Cardiac septum (tissue), 1 donor: ENCODE measurements at places on chromosomes 5 and 9. TPM values are rescaled to one million over a fixed set of nuclear protein-coding genes. Genes with fewer than 3 reads are reported as not detected.

GRCh38 chr5:41527201-41527779 lies 16.9 kb upstream of the PLCXD3 start:
- peak; percentile 80 for DNase-seq

- peak; percentile 89 for DNase-seq
These were observed 75.8 kb upstream of the IER5L start for GRCh38 chr9:129253803-129254381.

DNA sequence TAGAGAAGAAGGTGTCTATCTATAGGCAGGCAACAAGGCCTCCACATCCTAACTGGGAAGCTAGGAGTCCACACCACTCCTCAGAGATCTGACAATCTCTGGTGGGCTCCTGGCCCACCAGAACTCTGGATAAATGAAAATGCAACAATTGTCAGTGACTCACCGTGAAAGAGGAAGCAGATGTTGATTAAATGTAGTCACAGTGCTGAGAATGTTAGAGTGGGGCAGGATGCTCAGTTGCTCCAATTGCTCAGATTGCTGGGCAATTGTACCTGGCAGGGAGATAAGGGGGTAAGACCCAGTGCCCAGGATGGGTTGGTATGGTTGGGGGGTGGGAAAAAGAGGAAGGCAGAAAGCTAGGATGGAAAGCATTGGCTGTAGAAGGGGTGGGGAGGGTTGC lies 4.3 kb downstream of the CCL19 start:
- peak; percentile 10 for DNase-seq

DNA sequence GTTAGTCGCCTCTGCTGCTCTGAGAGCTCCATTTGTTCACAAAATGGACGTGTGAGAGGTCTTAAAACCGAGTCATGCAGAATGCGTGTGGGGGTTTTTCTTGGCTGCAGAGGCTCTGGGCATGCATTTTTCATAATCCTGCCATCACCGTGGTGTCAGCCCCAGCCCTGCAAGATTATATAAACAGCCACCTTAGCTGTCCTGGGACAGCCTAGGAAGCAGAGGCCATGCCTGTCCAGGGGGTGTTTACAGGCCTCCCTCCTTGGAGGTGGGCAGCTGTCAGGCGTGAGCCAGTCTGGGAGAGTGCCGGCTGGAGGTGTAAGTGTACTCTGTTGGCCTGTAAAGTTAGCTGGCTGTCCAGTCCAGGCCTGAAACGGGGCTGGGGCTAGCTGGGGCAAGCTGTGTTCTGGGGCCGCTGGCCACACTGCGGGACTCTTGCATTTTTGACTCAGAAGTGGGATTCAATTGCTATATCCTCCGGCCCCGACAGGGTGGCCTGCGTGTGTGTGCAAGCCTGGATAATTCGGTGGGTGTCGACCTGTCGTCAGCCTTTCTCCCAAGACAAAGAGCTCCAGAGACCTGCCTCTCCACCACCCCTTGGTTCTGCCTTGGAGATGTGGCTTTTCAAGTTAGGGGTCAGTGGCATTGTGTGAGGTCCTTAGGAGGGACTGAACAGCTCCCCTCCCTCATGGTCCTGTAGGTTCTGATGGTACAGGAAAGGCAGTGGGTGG lies 2.4 kb downstream of the WNK2 start:
- DNase-seq = no peak

GRCh38 chr9:124296094-124296493 lies 38.3 kb downstream of the NEK6 start:
- DNase-seq = no peak

DNA sequence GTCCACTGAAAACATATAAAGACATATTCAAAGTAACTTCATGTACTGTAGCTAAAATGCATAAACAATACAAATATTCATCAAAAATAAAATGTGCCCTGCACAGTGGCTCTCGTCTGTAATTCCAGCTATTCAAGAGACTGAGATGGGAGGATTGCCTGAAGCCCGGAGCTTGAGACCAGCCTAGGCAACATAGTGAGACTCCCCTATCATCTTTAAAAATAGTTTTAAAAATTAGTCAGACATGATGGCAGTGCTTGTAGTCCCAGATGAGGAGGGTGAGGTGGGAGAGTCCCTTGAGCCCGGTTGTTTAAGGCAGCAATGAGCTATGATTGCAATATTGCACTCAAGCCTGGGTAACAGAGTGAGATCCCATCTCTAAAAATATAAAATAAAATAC lies 534.1 kb downstream of the ANXA1 start:
- no peak for DNase-seq

GRCh38 chr5:38634568-38635369 lies 78.3 kb upstream of the LIFR start:
- no peak for DNase-seq

- DNase-seq = no peak
These were observed 21.7 kb upstream of the ADAMTSL1 start for GRCh38 chr9:18452276-18452675.

DNA sequence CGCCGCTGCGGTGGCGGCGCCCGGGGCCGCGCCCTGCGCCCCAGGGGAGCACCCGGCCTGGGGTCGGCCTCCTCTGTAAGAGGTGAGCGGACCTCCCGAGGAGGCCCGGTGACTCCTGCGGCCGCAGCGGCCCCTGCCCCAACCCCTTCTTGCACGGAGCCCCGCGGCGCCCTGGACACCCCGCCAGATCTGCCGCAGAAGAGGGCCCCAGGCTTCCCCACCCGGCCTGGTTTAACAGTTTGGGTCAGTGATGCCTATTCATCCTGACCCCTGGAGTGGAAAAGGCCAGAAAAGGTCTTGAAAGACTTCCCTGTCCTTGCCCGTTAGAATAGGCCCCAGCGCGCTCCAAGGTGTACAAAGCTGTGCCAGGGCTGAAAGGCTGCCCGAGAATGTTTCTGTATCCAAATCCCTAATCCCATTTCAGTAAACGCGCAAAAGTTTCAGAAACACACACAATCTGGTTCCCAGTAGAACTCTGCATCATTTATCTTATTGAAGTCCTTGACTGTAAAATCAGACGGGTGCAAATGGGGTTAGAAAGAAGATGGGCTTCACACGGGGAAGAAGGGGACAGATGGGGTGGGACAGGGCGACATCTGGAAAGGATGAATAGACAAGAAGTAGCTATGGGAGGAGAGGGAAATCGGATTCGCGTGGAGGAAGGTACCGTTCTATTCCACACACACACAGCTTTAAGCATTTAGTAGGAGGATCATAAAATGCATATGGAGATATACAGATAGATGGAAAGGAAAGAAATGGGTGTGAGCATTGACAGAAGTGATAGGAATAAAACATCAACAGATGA lies 1.1 kb upstream of the SSBP2 start:
- peak; percentile 75 for DNase-seq

DNA sequence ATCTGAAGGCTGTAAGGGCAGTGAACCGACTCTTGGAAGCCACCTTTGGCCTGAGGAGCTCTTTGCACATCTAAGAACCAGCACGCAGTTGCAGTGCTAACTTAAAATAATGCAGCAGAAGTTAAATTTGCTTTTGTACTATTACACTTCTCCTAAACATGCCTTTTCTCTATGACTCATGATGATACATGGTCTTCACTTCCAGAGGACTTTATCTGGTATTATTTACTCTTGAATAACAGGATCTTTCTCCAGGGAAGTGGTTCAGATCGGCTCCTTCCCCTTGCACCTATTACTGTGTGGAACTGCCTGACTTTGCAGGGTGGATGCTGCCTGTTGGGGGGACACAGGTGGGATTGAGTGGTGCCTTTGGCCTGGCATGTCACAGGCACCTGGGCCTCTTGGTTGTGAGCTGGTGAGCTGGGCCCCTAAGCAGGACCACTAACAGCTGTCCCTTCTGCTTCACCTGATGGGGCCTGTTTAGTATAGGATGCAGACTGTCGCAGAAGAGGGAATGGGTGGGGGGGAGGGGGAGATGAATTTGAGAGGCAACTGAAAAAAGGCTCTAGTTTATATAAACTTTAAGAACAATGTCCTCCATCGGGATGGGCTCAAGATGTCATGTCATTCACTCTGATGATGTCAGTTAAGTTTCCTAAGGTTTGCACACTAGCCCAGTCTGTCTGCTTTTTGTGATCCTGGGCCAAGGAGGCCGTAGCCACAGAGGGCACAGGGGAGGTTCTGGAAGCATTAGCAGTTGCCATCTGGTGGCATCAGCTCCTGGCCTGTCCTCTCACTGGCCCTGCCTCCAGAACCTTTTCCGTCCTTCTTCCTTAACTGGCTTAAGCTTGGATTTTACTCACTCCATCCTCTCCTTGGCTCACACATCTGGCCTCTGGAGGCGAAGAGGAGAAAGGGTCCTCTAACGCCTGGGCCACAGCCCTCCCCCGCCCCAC lies 33.9 kb upstream of the GABBR2 start:
- no peak for DNase-seq

- DNase-seq = no peak
These were observed 830 bp downstream of the S100Z start for GRCh38 chr5:76850543-76851145.

DNA sequence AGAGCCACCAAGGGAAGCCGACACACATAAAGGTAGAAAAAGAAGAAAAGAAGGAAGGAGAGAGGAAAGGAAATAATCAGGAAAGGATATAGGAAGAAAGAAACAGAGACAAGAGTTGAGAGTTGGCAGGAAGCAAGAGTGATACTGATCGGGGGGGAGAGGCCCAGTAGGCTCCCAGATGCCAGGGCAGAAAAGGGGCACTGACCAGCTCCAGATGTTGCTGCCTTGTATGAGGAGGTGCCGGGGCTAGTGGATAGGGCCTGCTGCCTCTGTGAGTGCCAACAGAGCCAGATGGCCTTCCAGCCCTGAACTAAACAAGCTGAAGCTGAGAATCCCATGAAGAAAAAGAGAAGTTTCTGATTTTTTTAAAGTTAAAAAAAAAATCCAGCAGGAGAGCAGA lies 82.0 kb upstream of the TRIM32 start:
- no peak for DNase-seq

DNA sequence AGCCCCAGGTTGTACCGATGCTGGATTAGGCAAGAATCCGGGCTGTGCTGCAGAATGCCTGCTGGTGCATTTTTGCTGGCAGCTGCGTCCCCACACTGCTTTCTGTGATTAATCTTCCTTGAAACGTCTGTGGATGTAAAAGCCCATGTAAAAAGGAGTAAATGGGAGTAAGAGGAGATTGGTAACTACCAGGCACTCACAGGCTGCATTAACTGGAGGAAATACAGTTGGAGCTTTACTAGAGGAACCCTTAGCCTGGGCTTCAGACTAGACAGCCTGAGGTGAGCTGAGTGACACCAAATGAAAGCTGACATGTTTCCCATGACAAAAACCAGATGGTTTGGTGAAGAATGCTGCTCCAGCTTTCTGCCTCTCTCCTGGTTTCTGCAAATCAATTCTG lies 190.4 kb upstream of the GAS1 start:
- no peak for DNase-seq

DNA sequence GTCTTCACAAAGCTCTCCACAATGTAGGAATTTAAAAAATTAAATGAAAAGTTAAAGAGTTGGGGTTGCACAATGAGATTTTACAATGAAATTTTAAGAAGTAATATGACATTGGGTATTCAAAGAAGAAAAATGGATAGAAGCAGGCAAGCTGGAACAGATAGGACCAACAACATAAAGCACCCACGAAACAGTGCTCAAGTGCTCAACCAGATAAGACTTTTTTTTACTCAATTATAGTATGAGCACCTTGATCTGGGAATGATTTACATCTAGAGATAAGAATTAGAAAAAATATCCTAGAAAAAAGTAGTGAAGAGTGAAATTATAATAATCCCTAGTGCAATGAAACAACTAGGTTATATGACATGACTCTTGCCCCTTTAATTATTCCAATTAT lies 1670.1 kb upstream of the ACO1 start:
- no peak for DNase-seq

GRCh38 chr9:91035825-91036208 lies 234.2 kb downstream of the SYK start:
- no peak for DNase-seq

DNA sequence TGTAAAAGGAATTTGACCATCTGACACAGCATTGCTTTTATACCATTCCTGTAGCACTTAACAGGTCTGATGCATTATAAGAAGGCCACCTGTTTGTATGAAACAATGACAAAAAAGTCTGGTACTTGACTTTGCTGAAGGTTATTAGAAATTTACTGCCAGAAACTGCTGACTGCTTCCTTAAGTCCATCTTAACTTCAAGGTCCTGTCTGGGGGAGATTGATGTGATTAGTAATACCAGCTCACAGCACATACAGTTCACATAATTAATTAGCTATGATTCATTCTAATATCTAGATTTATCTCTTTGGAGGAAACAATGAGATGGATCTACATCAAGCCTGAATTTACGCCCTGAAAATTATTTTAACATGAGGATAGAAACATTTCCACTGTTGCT lies 49.6 kb upstream of the TEK start:
- DNase-seq = no peak

DNA sequence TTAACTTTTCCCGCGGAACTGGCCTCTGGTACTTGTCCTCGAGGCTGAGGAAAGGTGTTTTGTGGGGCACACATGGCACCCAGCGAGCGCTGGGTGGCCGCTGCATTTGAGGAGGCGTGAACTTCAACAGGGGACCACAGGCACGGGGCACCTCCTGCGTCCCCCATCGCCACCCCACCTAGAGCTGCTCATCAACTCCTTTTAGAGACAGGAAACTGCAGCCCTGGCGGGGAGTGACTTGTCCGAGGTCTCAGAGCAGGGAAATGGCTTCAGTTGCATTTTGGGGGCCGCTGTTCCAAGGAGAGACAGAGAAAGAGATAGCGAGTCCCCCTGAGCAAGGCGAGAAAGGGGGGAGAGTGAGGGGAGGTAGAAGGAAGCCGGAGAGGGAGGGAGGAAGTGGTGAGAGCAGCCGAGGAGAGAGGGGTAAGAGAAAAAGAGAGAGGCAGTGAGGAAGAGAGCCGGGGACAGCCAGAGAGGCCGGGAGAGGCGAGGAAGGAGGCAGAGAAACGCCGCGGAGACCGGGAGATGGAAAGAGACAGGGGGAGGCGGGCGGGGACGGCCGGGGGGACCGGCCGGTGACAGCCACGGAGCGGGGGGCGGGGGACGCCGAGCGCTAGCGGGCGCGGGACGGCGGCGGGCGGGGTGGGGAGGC lies 12.5 kb upstream of the LHX2 start:
- no peak for DNase-seq

ZDHHC11 gene
- 10.6 TPM for total RNA-seq

KIF12 gene
- total RNA-seq = not detected

INSL6 gene
- total RNA-seq = not detected

CCDC183 gene
- total RNA-seq = 1.6 TPM

NKD2 gene
- 3.6 TPM for total RNA-seq

CBY3 gene
- total RNA-seq = not detected

PCDH12 gene
- 4.9 TPM for total RNA-seq
